ENCODE measurements at places on chromosomes 12 and 14.

- no peak for DNase-seq
Measured at GRCh38 chr12:55845361-55845760, 2.6 kb upstream of the MMP19 start.

GRCh38 chr14:22266142-22266442 lies 322.9 kb downstream of the DAD1 start:
- no peak for DNase-seq

- DNase-seq = no peak
Measured at GRCh38 chr12:75782069-75782581, 249.5 kb downstream of the PHLDA1 start.

- no peak for DNase-seq
Measured at GRCh38 chr14:30949651-30950050, 75.3 kb downstream of the COCH start.

GRCh38 chr12:118521036-118521370 lies 144.6 kb downstream of the SUDS3 start:
- no peak for DNase-seq

GRCh38 chr14:57999471-57999870 lies 133.6 kb upstream of the SLC35F4 start:
- no peak for DNase-seq

DNA sequence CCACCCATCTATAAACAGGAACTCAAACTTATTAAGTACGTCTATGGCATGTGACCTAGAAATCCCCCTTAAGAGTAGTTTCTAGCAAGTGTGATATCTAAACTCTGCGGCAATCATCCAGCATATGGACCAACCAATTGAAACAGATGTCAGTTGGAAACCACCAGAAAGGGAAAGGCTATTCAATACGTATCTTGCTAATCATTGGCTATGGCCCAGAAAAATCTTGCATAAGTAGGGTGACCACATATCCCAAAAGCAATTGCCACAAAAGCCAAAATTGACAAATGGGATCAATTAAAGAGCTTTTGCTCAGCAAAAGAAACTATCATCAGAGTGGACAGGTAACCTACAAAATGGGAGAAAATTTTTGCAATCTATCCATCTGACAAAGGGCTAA lies 24.2 kb downstream of the SYNJ2BP start:
- DNase-seq = no peak

GRCh38 chr12:8088574-8088973 lies 6.5 kb downstream of the NECAP1 start:
- peak; percentile 63 for DNase-seq

DNA sequence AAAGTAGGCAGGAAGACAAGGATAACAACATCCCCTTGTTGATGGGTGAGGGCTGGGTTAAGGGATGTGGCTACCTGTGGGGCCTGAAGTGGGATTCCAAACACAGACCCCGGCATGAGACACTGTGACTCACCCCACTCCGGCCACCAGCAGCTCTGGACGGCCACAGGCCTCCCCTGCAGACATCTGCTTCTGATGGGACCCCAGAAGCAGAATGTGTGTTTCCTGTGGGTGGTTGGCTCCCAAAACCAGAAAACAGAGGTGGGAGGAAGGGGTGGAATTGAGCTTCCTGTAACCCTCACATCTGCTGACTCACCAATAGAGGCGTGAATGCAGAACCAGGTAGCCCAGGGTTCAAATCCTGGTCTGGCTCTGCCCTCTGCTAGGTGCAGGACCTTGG lies 216.6 kb upstream of the PWP1 start:
- no peak for DNase-seq

GRCh38 chr14:93855737-93856136 lies 67.5 kb upstream of the PRIMA1 start:
- DNase-seq = no peak

DNA sequence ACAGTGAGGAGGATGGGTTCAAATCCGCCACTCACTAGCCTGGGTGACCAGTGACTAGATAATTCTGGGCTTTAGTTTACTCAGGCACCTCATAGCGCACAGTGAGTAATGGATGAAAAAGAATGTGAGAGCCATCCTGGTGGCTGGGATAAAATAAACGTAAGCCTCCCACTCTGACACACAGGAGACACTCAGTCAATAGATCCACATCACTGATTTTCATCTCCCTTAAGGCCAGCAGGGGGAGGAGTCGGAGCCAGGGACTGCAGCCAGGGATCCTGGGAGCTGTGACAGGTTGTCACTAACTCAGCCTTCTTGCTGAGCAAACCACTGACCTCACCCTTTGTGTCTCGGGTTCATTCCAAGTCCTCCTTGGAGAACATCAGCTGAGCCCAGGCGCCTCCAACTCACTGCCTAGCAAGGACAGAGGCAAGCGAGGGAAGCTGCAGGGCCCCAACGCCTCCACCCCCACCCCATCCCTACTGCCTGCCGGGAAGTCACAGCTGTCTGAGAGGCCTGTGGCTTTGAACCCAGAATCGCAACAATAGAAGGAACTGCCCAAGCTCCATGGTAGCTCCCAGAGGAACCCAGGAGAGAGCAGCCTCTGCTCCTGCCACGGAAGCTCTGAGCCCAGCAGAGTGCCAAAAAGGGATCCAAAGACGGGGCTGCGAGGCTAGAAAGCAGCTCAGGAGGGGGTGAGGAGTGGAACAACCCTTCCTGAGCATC lies 30.7 kb downstream of the PXN start:
- no peak for DNase-seq

GRCh38 chr14:101186992-101187815 lies 283.7 kb upstream of the RTL1 start:
- DNase-seq = no peak

DNA sequence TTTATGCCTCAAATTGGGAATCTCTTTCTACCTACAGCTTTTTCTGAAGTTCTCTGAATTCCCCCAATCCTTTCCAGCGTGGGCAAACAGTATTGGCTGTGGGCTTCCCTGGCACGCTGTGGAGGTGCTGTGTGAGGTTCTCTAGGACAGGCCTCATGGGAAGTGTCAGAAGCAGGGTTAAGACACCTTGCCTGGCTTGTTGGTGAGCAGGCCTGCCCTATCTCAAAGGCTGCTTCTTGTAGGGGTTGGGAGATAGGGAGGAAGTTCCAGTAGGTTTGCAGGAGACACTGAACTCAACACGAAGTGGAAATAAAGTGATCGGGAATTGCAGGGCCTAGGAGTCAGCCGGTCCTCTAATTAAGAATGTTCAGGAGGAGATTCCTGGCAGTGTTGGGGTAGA lies 30.0 kb upstream of the DCD start:
- DNase-seq = no peak

DNA sequence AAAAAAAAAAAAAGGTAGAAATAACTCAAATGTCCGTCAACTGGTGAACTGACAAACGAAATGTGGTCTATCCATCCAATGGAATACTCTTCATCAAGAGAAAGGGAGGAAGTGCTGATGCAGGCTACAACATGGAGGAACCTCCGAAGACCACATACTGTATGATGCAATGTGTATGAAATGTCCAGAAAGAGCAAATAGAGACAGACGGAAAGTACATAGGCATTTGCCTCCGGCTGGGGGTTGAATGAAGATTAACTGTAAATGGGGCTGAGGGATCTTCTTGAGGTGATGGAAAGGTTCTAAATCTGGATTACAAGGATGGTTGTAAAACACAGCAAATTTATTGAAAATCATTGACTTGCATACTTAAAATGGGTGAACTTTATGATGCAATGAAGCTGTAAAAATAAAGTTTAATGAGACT lies 35.4 kb downstream of the DLK1 start:
- DNase-seq = no peak

DNA sequence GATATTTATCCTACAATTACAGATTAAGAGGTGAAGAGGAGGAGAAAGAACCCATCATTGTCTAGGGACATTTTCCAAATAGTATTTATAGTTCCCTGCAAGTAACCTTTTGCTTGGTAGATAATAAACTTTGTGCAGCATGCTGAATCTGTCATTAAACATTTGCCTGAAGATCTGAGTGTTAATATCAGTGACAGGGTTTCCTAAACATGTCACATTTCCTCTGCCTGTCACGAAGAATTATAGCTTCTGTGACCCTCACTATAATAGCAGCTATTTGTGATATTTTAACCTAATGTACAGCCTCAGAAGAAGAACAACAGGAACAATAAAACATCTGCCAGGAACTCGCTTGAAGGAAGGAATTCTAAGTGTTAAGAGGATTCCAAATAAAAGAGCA lies 350.3 kb downstream of the GXYLT1 start:
- no peak for DNase-seq

DNA sequence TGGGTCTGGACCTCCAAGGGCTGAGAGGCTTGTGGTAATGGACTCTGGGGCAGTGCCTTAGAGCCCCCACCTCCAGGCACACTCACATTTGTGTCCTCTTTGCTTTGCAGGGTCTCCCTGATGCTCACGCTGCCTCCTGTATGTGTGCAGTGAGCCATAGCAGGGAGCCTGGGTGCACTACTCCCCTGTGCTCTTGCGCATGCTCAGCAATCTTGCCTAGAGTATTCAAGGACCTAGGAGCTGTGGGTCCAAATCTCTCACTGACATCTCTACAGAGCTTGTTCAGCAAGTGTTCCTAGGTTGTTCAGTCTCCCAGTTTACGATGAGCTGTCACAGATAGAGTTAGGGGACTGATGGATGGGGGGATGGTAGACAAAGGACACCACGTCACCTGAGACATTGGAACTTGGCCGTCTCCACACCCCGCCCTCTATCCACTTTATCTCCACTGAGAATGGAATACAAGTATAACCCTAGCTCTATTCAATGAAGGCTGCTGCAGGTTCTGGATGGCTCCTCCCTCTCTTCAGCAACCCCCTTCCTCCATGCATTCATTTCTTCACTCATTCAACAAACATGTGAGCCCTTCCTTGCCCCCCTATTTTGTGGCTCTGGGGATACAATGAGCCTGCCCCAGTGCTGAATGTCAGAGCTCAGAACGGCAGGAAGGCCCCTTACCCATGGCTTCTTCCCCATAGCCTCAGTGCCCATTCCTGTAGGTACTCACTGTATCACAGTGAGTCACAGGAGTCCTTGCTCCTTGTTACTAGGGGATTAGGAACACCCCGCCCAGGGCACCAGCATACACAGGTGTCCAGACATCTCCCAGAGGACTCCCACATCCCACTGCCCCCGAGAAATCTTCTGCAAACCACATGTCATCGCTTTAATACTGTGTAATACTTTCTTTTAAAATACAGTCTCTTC lies 31.2 kb downstream of the FIGNL2 start:
- no peak for DNase-seq

- DNase-seq = no peak
Measured at GRCh38 chr12:11998944-11999315, 71.8 kb upstream of the BCL2L14 start.

DNA sequence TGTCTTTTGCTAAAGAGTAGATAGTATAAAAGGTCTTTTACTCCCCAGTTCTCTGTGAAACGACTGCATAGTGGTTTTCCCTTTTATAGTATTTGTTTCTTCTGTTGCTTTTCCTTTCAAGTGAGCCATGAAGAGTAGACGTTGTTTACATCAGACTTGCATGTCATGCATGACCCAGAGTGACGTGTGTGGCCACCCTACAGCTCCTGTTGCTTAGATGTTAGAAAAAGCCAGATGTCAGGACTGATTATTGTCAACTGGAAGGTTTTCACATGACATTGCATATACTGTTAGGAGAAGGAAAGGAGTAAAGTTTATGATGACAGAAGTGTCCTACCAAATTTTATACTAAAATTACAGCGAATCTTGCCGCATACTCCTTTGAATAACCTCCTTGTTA lies 1.3 kb upstream of the RD3L start:
- no peak for DNase-seq

DNA sequence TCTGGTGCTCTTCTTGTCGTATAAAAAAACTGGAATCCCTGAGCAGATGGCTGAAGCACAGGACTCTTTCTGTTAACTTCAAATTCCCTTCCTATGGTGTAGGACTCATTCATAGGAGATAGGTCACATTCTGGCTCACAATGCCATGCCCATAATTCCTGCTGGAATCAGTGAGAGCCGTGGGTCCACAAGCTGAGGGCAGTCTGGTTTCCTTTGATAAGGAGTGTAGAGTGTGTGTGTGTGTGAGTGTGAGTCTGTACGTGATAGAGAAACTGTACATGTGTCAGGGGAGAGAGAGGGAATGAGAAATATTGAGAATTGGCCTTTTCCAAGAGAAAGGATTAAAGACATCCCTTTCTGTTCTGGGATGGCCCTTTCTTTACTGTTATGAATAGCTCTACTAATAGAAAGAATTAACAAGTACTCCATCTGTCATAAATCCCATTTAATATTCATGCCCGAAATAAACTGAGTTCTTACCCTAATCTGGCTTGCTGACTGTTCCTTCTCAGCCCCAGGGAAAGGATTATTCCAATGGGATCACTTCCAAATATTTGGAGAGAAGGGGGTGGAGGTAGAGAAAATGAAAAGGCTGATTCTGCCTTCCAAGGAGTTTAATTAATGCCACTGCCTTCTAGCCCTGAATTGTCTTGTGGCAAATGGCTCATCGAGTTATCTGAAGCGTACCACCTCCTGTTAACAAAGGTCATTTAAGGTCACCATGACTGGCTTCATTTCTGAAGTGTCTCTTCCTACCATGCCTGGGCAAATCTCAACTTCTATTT lies 79.0 kb downstream of the TMX1 start:
- DNase-seq = no peak

DNA sequence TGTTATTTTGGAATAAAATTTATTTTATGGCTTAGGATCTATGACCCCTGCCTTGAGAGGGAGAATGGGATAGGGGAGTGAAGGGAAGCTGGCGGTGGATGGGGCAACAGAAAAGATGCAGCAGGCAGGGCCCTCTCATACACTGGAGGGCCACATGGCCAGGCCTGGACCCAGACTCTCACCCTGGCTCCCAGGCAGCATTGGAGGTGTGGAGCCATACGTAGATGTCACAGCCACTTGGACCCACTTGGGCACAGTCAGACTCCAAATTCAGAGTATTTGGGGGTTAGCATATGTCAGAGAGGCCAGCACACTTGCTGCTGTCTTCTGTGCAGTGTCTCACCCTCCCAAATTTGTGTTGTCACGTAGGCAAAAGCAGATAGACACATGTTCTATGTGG lies 6.5 kb downstream of the NAB2 start:
- no peak for DNase-seq

DNA sequence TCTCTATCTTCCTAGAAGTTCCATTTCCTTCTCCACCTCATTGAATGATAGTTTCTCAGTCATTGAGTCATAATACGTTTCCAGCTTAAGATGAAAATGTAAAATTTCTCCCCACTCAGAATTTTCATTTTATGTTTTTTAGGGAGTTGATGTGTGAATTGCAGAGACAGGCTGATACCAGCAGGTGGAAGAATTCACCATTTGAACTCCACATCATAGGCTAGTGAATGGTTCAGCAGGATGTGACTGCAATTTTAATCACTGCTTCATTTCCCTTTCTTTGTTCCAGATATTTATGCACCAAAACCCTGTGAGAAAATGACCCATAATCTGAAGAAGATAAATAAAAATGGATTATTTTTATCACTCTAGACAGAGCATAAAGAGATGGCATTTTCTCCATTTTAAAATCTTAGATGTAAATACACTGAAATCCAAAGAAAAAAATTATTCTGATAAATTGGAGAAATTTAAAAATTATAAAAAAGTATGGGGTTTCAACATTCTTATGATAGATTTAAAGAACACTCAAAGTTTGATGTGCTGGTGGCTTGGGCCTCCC lies 10.6 kb upstream of the PYGL start:
- DNase-seq = no peak

- DNase-seq = peak; percentile 34
Measured at GRCh38 chr12:55720894-55721444, 776 bp downstream of the RDH5 start.
